Daoy (cell line): ENCODE measurements at places on chromosomes 7 and 10. TPM values are rescaled to one million over a fixed set of nuclear protein-coding genes. Genes with fewer than 3 reads are reported as not detected.

Gene SPDYE2
- not detected in 2 replicates for total RNA-seq

- peak; percentile 81 for DNase-seq
These were observed 120.4 kb downstream of the CUBN start for GRCh38 chr10:17009212-17009700.

GRCh38 chr10:3867454-3868270 is 82.7 kb upstream of the KLF6 start:
- DNase-seq, result no peak

DNA sequence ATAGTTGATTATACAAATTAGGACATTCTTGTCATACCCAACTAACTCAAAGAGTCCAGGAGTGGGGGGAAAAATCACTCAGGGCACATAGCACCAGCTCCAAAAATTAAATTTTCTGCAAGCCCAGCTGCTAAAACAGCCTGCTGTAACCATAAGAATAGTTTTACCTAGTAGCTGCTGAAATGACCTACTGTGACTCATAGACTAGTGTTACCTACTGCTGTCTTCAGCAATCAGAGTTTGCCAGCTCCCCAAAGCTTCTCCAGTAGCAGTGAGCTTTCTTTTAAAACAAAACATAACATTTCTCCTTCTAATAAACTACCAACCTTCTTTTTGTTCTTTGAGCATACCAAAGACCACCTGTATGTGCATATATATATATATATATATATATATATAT is 4.2 kb upstream of the ARHGAP12 start:
- no peak for DNase-seq

DNA sequence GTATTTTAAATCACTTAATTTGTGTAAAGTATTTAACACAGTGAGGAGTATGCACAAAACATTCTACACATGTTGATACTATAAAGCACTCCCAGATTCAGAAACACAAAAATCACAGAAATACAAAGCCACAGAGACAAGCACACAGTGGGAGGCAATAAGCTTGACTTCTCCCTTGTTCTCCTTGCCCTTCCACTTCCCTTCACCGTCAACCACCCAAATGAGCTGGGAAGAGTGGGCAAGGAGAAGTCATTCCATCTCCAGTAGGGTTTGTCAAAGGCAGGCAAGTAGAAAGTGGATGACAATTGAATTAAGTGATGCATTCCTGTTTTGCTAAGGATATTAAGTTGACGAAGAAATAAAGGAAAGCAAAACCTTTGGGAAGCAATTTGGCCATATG is 4.2 kb upstream of the TMEM139 start:
- DNase-seq, result no peak
